ENCODE measurements at places on chromosomes 6 and 20. TPM values are rescaled to one million over a fixed set of nuclear protein-coding genes. Genes with fewer than 3 reads are reported as not detected.

AVP gene
- 0.33 TPM for total RNA-seq

PI3 gene
- 6.5 TPM for total RNA-seq

DNA sequence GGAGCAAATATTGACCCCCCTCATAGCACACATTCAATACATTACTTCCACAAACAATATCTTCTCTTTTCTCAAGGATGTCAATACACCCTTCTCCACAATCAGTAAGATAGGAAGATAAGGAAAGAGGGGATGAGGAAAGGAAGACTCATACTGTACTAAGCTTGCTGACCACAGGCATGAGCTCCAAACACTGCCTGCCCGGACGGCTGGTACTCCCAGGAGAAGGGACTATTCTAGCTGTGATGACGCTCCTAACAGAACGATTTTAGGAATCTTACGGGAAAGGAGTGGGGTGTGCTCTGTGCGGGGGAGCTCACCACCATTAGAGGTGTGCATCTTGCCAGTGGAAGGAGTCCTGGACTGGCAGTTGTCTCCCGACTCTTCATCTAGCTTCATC lies 3.9 kb upstream of the CCN6 start:
- no peaks in the 10 kb centered on the region for H3K36me3 ChIP-seq
- DNase-seq = no peak
- H3K27ac ChIP-seq = no peak overlapping the region

NNAT gene
- total RNA-seq = 19.9 TPM

CGA gene
- 1.5 TPM for total RNA-seq

IL17F gene
- total RNA-seq = 0.24 TPM

Measured in thymus (tissue), 14 donors.